Thoracic aorta (tissue), 2 donors: ENCODE measurements at places on chromosomes 4 and X.

GRCh38 chr4:153792618-153793247 lies 3.9 kb upstream of the SFRP2 start:
- no peak for DNase-seq

DNA sequence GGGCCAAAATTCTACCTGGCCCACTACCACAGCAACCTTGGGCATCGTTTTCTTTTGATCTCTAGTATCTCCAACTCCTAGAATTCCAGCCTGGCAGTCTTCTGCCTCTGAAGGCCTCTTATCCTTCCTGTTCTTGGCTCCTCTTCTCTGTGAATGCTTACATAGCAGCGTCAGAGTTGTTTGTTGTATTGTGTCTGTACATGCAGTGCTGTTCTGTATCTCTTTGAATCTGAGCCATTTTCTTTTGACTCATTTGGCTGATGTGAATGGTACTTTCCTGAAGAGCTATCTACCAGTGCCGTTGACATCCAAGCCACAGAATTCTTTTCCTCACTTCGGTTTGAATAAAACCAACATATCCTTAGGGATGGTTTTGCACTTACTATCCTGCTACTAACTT lies 79.2 kb downstream of the TMEM164 start:
- DNase-seq: no peak

DNA sequence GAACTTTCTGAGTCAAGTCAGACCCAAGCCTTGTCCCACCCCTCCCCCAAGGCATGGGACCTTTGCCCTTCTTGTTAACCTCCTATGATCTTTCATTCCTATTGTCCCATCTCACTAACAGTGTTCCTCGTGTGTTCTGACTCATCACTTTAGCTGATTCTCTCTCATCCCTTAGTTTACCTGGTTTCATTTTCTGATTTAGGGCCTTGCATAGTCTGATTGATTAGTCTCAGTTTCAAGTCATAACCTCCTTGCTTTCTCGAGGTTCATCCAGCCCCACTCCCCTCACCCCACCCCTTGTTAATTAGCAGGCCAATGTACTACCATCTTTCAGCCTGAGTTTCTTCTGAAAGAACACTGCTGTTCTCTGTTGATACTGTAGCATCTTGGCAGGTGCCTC lies 517.4 kb downstream of the RPA4 start:
- DNase-seq: no peak

DNA sequence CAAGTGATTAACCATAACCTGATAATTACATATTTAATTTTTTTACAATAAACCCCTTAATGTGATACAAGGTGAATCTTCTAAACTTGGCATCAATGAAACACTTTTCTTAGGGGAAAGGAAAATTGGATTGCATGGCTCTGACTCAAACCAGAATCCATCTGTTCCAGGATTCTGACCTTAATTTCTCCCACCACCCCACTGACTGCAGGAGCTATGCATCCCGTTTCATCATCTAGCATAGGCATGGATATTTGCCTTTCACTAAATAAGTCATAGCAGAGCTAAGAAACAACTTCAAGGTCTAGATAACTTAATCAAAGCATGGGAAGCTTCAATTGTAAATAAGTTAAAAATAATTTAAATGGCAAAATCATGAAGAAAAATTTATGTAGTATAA lies 156.3 kb downstream of the BTC start:
- no peak for DNase-seq

- no peak for DNase-seq
Observed at GRCh38 chrX:119762718-119763117, 4.3 kb downstream of the SOWAHD start.

- DNase-seq: no peak
Observed at GRCh38 chr4:152643153-152644035, 36.4 kb downstream of the TMEM154 start.

DNA sequence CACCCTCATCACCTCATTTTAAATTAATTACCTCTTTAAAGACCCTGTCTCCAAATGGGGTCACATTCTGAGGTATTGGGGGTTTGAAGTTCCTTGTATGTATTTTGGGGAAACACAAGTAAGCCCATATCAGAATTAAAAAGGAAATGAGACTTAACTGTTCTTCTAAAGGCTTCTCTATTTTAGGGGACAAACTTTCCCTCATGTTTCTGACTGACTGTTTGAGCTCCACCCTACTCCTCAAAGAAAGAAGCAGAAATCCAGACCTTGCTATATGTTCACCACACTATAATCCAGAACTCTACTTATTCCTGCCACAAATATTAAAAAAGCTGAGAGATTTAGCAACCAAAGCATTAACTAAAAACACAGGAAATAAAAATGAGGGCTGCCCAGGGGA lies 258.8 kb downstream of the ARHGAP24 start:
- DNase-seq: no peak

DNA sequence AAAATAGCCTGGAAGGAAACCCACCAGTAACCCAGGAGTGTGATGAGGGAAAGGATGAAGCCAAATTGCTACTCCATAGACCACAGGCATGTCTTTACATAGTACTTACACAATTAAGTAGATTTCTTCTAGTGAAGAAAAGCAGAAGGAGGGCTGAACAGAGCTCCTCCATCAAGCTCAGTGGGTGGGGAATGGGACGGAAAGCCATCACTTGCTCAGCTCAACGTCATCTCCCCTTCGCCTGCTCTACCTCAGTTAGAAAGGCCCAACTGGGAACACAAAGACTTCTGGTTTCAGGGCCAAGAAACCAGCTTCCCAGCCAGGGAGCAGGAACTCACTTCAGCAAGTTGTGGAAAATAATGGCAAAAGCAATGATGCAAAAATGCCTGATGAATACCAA lies 36.6 kb downstream of the ADGRG2 start:
- no peak for DNase-seq

GRCh38 chrX:109920325-109920724 lies 82.6 kb upstream of the TMEM164 start:
- no peak for DNase-seq

GRCh38 chr4:150178161-150178560 lies 99.9 kb downstream of the DCLK2 start:
- no peak for DNase-seq

GRCh38 chr4:85419103-85419502 lies 55.8 kb upstream of the ARHGAP24 start:
- no peak for DNase-seq

DNA sequence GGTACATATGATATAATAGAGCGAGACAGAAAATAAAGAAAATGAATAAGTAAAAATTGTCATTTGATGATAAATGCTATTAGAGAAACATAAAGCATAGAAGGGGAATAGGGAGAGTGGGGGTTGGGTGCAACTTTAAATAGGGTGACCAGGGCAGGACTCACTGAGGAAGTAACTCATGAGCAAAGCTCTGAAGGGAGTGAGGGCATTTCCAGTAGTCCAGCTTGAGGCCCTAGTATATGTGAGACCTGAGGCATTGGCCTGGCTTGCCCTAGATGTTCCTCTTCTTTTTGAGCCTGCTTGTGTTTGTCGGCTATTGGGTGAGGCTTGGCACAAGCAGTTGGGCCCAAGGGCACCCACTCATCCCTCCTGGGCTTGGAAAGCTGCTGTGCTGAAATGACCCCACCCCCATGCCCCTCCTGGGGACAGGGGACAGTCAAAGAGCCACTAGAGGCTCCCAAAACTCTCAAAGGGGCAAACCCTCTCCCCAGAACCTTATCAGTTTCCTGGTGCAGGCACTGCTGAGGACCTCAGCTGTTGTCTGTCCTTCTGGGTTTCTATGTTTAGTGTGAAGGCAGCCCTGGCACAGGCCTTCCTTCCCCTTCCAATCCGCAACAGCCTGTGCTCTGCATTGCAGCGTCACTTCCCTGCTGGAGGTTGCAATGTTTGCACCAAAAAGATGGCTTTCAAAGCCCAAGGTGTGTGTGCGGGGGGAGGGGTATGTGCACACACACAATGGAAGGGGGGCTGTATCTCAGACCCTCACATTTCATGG lies 40.1 kb downstream of the APLN start:
- DNase-seq: no peak

- DNase-seq: no peak
Observed at GRCh38 chr4:139838811-139839210, 173.2 kb downstream of the MGST2 start.

- no peak for DNase-seq
Observed at GRCh38 chrX:27519226-27519625, 56.1 kb upstream of the PPP4R3C start.

DNA sequence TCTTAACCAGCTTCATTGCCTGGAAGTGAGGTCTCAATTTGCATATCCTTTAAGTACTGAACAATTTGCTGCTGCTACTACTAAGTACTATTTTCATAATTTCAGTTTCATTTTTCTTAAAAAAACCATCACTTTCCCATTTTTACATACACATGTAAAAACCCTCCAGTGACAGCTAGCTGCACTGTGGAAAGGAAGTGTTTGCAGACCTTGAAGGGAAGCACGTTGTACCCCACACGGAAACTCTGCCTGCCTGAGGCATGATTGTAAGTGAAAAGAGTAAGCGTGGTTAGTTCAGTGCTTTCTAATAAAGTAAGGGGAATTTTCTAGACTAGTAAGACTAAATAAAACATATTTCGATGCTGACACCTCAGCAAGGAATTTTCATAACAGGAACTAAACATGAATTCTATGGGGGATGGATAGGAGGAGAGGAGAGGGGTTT lies 103.6 kb downstream of the RAPGEF2 start:
- no peak for DNase-seq

GRCh38 chr4:167290678-167291077 lies 56.4 kb upstream of the SPOCK3 start:
- DNase-seq: no peak

- DNase-seq: no peak
Observed at GRCh38 chr4:79121875-79122358, 182.7 kb upstream of the PAQR3 start.

DNA sequence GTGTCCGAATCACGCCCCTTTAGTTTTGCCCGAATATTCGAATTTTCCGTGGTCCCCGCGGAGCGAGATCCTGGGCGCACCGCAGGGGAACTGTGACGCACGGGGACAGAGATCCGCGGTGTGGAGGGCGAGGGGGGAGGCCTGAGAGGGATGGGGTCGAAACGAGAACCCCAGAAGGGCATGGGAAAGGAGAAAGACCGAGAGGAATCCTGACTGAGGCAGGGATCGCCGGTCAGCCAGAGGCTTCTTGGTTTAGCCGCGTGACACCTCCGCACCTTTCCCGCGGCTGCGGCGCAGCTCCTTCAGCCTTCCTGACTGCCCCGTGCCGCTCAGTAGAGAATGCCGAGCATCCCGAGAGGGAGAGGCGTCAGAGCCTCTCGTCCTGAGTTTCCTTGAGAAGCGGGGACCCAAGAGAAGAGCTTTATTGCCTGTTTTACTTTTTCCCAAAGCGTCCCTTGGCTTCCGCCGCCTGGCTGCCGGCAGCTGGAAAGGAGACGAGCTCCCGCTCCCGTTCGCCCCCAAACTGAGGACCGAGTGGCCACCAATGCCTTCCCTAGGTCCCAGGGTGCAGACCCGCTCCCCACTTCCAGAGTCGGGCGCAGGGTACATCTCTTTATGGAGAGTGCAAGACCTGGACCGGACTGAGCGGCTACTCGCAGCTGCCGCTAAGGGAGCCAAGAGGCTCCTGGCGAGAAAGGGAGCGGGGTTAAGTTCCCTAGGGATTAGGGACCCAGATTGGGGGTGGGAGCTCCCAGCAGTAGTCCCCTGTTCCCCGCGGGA lies 911 bp upstream of the GPR50 start:
- no peak for DNase-seq

GRCh38 chrX:144612076-144612475 lies 635.2 kb upstream of the SPANXN1 start:
- no peak for DNase-seq

- DNase-seq: no peak
Observed at GRCh38 chr4:24840362-24840761, 45.0 kb downstream of the SOD3 start.

GRCh38 chrX:137032341-137032694 lies 1.5 kb downstream of the GPR101 start:
- no peak for DNase-seq

DNA sequence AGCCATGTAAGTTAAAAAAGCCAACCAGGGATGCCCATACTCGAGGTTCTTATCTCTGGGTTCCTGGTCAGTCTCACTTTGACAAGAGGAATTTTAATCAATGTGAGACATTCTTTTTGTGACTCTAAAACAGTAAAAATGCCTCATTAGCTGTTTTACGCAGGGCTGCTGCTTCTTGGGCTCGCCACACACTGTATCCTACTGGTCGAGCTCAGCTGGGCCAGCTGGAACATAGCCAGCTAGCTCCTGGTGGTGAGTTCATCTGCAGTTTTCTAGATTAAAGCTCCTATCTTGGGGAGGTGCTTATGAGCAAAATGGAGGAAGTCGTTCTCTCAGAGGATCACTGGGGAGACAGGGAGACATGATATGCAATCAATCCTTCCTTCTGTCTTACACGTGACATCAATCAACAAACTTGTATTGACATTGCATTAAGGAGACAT lies 55.9 kb upstream of the LEF1 start:
- DNase-seq: no peak
